D341Med (cell line): ENCODE measurements at places on chromosomes 7 and 10.

DNA sequence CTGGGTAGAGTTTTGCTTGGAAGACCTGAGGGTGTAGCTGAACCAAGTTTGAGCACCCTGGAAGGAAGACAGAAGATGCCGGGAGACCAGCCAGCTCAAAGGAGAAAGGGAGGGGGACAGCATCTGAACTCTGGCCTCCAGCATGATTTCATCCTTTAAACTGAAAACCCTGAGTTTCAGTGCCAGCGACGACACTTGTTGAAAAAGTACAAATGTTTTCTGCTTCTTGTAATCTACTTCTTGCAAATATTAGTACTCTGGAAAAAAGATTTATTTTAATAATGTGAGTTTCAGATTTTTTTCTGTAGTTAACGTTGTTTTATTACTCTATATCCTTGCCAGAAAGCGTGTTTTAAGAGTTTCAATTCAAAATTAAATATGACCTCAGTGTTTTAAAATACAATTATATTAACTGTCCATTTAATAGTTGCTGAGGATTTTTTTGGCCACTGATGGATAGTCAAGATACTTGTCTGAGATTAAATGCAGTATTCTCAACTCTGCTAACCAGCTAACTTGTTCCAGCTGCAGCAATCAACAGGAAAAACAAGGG, 227.7 kb downstream of the MGMT start:
- DNase-seq = no peak

GRCh38 chr10:85598646-85599045, 767.9 kb downstream of the GRID1 start:
- no peak for DNase-seq

DNA sequence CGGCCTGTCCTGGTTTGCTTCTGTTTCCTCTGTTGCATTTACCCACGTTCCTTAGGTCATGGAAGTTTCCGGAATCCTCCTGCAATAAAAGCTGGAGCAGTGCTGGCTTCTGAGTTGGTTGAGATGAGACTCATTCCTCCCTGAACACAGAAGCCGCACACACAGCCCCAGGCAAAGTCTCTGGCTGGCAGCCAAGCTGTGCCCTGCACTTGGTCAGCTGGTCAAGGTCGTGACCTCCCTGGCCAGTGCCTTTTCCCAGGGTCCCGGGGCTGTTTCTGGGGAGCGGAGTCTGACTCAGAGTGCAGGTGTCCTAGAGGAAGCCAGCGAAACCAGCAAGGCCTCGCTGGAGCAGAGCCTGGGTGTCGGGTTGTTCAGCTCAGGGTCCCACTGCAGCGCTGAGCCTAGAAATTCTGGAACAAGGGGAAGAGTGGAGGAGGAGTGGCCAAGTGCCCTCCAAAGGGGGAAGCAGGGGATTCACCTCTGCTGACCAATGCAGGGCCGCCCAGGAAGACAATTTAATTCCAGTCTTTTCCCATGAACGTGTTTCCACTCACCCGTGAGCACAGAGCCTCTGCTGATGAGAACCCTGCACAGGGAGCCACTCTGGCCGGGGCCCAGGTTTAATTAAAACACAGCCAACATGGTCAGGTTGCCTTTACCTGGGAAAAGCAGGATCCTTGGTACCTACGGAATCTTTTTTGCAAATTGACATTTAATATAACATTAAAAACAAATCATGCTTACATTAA, 245.5 kb upstream of the PPP2R2D start:
- DNase-seq = no peak

- no peak for DNase-seq
Observed at GRCh38 chr10:76479103-76479790, 1047.8 kb downstream of the LRMDA start.

DNA sequence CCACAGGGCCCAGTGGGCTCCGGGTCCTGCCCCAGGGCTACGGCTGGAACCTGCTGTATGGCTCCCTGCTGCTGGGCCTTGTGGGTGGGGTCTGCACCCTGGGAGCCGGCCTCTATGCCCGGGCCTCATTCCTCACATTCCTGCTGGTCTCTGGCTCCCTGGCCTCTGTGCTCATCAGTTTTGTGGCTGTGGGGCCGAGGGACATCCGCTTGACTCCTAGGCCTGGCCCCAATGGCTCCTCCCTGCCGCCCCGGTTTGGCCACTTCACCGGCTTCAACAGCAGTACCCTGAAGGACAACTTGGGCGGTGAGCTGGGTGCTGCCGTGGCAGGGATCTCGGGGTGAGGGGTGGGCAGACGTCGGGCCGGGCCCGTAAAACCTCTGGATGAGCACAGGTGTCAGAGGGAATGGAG, 4.4 kb downstream of the SLC12A9 start:
- DNase-seq = no peak

DNA sequence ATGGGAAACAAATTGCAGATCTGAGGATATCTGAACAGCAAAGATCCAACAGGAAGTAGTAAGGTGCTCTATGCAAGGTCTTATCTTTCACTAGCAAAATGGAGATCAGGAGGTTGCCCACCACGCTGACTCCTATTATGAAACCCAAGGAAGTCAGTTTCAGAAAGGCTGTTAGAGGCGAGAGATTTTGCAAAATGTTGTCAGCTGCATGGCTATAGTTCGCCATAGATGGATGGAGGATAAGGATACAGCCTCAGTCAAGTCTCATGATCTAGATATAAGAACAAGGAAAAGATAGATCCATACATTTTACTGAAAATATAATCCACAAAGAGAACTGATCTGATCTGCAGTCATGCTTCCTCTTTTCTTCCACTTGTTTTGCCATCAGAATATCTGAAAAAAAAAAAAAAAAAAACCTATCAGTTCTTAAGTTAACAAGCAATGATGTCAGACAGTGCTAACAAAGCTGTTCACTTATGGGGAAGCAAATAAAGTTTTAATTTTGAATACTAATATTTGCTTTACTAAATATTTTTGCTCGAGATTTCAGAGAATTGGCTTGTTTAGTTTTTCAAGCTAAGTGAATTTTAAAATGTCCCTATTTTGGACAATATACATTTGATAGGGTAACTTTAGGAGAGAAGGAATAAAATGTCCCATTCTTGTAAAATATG, 2.0 kb downstream of the GPR85 start:
- DNase-seq = no peak

DNA sequence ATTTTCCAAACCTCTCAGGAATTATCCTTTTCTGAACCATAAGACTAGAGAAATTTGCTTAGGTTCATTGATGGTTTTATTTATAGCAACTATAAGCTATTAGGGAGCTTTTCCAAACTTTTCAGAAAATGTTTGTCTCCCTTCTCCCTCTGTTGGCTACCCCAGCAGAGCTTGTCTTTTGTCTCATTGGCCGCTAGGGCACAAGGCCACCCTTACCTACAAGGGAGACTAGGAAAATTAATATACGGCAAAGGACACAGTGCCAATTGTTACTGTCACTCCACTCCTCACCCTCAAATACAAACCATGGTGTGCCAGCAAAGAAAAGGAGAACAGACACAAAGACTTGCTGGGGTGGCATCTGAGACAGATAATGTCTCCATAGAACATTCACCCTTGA, 471.4 kb downstream of the XPNPEP1 start:
- no peak for DNase-seq

- no peak for DNase-seq
Observed at GRCh38 chr10:42707234-42707633, 68.9 kb upstream of the ZNF33B start.

DNA sequence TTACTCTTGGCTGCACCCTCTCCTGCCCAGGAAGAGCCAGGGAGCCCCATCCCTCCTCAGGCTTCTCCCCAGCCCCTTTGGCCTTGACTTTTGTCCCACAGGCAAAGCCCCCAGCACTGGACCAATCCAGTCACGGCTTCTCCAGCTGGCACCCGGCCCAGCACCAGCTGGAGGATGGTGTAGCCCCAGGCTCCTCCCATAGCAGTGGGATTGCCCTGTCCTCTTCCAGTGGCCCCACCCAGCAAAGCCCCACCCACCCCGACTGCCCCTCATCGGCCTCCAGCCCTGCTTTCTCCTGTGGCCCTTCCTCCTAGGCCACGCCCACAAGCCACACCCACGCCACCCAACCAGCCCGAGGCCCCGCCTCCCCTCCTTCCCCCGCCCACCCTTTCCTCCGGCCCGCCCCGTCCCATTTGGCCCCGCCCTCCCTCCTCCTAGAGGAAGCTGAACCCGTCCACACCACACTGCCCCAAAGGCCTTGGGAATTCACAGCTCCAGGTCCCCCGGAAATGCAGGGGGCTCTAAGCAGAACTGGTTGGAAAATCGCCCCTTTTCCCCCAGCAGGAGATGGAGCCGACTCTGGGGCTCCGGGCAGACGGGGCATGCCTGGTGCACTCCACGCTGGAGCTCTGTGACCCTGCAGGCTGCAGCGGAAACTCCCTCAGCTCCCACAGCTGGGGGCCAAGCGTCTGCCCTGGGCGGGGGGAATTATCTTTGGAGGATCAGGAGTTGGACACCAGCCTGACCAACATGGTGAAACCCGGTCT, 25.2 kb downstream of the GET4 start:
- peak; percentile 99 for DNase-seq

DNA sequence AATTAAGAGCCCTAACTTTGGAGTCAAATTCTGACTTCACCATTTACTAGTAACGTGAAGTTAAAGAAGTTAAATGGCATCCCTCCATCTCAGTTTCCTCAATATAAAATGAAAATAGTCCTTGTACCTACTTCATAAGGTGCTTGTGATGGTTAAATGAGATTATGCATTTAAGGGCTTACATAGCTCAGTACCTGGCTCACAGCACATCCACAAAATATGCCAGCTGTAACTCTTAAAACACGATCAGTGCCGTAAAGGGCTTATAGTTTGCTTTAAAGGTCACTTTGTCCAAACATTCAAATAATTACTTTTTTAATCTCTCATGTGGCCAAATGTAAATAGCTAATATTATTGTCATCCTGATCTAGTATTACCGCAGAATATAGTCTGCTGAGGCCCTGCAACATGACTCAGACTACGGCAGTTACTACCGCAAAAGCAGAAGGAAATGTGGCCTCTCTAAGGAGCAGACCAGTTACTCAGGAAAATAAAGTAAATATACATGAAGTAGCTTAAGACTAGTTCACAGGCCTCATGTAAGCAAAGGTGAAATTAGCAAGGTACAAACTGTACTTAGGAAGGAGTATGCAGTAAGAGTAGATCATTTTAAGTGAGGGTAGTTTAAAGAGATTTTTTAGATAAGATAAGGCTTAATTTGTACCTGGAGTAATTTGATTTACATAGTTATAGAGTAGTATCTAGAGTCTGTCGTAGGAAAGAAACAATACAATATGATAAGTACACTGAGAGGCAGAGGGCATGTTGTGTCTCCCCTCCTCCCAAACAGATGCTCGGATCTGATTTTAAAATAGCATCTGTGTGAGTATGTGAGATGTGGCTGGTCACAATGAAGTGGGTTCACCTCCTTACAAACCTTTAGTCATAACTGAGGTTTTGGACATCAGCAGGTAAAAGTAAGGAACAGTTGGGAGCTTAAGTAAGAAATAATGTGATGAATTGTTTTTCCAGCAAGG, 13.1 kb downstream of the CASP2 start:
- DNase-seq = no peak

DNA sequence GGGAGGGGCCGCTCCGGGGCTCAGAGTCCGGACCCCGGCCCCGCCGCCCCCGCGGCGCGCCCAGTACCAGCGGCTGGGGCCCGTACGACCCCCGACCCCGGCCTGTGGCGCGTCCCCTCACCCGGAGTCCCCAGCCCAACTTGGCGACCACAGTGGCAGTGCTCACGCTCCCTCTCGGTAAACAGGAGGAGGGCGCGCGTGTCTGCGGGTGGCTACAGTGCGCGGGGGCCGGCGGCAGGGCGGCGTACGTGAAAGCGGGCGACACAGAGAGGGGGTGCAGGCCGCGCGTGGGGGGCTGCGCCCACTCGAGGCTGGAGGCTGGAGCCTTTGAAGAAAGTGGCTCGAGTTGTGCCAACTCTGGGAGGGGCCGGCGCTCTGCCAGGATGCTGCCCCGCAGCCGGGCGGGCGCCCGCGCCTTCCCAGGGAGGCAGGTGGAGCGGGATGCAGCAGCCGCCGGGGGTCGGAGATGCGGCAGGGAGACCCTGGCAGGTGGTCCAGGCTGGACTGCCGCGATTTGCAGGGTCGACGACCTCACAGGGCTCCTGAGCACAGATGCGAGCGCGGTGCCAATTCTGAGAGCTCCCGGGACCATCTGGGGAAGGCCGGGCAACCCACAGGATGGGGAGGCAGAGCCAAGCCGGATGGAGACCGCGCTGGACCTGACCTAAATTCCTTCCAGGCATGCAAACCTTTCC, 655 bp downstream of the PTPRE start:
- no peak for DNase-seq

GRCh38 chr7:29884399-29885272, 78.3 kb downstream of the WIPF3 start:
- no peak for DNase-seq

DNA sequence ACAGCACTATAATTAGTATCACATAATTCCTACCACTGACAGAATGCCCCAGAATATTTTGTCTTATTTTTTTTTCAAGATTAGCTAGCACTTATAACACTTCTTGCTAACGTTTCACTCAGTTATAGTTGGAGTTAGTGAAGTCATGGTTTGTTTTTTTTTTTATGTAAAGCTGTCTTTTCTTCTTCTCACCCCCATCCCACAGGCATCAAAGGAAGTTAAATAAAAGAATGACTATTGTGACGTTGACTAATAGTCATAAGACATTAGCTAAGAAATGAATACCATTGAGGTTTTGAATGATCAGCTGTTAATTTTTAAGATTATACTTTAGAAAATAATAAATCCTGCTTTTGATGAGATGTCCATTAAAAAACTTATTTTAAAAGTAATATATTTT, 498.3 kb downstream of the GFRA1 start:
- no peak for DNase-seq

GRCh38 chr10:23095966-23096801, 805 bp downstream of the MSRB2 start:
- DNase-seq = peak; percentile 59

- DNase-seq = no peak
Observed at GRCh38 chr10:76915316-76915715, 722.3 kb downstream of the KCNMA1 start.

- DNase-seq = no peak
Observed at GRCh38 chr7:87767827-87768226, 108.3 kb downstream of the SLC25A40 start.

DNA sequence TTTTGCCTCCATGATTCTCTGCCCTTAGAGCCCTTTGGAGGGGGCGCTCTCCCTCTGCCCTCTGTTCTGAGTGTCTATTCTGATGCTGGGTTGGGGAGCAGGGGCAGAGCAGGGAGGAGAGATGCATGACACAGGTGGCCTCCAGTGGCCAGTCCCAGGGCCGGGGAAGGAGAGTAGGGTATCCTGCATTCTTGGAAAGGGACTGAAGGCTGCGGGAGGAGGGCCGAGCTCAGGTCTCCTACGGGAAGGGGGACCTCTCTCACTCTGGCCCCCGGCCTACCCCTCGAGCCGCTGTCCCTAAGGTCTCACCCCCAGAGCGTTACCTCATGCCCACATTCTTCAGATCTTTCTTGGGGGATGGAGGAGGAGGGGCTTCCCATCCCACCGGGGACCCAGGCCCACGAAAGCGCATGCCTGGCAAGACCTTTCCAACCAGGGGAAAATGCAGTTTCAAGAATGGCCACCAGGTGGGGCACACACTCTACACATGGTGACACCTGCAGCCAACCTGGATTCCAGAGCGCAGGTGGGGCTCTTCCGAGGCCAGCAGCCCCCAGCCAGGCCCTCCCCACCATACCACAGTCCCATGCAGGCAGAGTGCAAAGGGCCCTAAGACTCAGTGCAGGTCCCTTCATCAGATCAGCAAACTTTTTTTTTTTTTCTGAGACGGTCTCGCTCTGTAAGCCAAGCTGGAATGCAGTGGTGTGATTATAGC, 86.4 kb downstream of the MYL10 start:
- DNase-seq = peak; percentile 78
